Hematopoietic multipotent progenitor cell (in vitro differentiated cells): ENCODE measurements at places on chromosomes 12 and 14.

DNA sequence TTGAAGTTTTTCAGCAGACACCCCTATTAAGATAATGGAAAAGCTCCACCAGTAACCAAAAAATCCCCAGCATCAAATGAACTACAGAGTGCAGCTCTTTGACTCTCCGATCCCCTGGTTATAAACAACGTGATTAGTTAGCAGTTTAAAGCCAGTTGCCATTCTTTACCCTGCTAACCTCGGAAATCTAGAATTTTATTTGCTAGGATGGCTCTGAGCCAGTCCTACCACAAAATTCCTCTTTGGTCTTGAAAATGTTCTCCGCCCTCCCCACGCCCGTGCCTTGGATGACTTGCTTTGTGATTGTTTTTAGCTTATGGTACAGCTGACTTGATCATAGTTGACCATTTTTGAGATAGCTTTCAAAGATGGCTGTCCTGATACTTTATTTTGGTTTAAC, 1.2 kb downstream of the KLHDC2 start:
- no peak for DNase-seq

DNA sequence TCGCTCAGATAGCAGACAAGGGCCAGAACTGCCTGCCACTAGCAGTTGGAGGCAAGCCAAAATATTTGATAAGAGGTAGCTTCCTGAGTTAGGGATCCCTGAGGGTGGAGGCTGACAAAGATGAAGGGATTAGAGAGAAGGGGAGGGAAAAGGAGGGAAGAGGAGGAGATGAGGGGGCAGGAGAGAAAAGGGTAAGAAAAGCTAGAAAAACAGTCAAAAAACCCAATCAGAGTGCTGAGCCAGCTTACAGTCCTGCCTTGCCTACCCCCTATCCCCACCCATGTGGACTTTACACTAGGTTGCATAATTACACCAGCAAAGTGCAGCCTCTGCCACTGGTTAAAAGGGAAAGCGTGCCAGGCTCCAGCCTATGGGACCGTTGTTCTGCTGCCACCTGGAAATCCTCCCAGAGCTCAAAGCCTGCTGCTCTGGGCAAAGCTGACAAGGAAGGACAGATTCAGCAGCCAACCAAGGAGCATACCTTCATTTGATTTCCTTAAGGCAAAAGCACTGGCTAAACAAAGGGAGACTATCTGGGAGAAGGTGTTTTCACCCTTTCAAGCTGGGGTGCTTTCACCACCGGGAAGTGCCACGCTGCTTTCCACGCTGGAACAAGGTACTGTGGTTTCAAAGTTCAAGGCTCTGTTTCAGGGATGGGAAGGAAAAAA, 3.8 kb upstream of the NUMB start:
- DNase-seq = no peak

DNA sequence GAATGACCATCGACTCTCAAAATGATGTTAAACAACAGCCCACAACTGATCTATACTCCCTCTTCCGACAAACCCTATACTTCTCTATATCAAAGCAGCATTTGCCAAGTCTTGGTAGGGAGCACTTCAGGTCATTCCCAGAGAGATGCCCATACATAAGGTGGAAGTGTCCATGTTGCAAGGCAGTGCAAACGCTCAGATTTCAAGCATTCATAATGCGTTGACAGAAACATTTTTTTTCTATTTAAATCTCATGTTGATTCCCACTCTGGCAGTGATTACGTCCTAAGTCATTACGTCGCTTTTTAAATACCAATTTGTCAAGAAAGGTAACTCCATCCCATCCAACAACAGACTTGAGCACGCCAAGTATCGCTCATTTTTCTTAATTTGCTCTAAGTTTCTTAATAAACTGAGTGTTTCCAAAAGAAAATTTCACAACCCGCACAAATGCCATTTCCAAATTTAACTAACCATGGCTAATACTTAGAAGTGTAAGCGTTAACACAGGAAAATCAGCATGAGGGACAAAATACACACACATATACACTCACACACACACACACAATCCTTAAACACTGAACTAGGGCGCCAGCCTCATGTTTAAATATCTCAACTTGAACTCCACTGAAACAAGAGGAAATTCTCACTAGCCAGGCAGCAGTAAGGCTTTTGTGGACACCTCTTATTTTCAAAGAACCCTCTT, 1.1 kb downstream of the GXYLT1 start:
- peak; percentile 46 for DNase-seq

- no peak for DNase-seq
Observed at GRCh38 chr12:121807642-121808347, 4.0 kb downstream of the SETD1B start.

DNA sequence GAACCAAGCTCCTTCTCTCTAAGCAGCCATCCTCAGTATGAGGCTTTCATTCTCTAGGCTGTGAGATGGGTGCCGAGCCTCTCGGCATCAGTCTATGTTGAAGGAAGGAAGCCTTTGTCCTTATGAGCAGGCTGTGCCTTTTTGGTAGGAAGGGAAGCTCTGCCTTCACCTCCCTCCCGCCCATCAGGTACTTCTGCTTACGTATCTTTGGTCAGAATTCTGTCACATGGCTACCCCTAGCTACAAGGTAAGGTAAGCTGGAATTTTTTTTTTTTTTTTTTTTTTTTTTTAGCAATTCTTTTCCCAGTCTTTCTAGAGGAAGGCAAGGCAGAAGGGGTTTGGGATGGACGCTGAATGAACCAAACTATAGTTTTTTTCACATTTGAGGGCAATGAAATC, 16.9 kb downstream of the BATF start:
- no peak for DNase-seq

GRCh38 chr14:72476657-72477499, 417.0 kb downstream of the DPF3 start:
- DNase-seq = no peak

DNA sequence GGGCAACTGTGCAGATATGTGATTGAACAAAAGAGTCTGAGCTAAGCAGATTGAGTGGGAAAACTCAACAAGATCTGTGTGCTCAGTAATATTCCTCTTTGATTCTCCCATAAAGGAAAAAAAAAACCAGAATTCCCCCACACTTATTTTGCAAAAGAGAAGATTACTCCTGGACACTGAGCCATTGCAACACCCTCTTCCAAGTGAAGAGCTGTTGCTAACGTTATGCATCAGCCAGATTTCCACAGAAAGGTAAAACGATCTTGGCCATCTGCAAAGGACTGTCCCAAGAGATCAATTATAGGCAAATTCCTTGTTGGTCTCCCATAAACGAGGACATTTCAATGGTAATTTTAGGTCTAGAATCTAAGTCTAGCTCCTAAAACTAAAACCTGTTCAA, 587.7 kb downstream of the C12orf50 start:
- DNase-seq = no peak

- DNase-seq = no peak
Observed at GRCh38 chr14:52086711-52087110, 17.9 kb upstream of the NID2 start.

GRCh38 chr12:3535431-3535841, 44.4 kb downstream of the PRMT8 start:
- no peak for DNase-seq

GRCh38 chr12:50050410-50051098, 6.8 kb upstream of the ASIC1 start:
- DNase-seq = no peak

DNA sequence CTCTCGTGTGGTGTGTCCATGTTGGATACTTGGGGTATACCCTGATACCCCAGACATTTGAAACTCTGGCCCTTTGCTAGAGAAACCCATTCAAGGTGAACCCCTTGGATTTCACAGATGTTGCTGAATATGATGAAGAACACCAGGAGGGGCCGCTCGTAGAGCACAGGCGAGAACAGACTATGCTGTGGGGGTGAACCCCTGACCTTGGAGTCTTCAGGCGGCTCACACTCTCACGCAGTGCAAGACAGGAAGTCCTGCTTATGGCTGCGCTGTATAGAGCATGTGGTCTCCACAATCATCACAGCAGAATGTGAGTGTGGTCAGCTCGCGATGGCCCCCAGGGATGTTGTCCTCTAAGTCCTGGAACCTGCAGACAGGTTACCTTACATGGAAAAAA, 60.4 kb downstream of the SLC15A4 start:
- DNase-seq = no peak

DNA sequence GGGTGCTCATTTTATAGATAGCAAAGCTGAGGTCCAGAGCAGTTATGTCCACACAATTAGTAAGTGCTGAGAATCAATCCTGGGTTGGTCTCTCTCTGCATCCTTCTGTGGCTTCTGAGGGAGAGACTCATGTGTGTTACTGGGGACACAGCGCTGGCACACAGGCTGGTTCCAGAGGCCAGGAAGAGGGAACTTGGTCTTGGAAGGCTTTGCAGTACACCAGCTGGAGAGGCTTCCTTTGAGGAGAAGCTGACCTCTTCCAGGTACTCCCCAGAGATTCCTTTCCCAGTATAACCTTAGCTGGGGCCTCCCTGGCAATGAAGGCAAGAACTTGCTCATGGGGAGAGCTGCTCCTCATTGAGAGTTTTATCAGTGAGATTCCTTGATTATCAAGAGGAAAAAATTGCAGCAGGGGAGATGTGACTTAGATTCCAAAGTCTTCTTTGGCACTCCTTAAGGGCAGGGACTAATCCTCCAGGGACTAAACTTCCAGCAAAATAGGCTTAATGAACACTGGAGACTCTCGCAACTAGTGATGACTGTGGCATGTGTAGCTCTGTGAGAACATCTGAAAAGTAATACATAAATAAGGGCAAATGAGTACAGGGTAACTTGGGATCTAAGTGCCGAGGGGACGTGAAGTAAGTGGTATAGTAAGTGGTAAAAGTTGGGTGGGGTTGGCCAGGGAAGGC, 13.9 kb upstream of the KRT80 start:
- DNase-seq = no peak

GRCh38 chr14:52961060-52961639, 10.3 kb upstream of the FERMT2 start:
- no peak for DNase-seq

GRCh38 chr12:100864366-100864765, 69.8 kb downstream of the ANO4 start:
- DNase-seq = no peak

- no peak for DNase-seq
Observed at GRCh38 chr12:28167981-28168485, 22.2 kb upstream of the CCDC91 start.

DNA sequence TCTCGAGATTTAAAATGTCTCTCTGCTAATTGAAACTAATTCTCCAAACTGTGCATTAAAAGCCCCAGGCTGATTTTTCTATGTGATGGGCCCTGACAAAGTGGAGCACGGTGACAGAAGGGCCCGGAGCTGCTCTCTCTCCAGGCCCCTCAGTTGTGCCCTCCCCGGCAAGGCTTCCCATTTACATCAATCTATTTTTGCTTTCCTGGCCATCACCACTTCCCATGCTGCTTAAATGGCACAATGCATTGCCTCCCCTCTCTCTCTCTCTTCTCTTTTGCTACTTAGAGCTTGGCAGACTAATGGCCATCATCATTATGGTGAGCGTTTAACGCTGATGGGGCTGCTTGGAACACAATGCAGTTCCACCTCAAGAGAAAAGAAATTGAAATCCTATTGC, 270.7 kb upstream of the DIO3 start:
- no peak for DNase-seq

DNA sequence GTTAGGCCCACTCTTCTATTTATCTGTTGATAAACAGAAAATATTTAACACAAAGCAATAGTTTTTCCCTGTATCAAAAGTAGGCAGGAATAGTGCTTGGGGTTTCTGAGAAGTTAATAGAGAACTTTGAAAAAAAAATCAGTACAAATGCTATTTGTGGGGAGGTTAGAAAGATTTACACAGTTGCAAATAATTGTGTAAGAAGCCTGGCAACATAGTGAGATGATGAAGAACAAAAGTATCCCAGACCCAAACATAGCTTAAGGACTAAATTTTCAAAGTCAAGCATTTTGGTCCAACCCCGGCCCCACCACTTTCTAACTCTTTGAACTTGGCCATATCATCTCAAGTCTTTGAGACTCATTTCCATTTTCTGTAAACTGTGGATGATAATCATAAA, 687.5 kb upstream of the TMEM132C start:
- no peak for DNase-seq

DNA sequence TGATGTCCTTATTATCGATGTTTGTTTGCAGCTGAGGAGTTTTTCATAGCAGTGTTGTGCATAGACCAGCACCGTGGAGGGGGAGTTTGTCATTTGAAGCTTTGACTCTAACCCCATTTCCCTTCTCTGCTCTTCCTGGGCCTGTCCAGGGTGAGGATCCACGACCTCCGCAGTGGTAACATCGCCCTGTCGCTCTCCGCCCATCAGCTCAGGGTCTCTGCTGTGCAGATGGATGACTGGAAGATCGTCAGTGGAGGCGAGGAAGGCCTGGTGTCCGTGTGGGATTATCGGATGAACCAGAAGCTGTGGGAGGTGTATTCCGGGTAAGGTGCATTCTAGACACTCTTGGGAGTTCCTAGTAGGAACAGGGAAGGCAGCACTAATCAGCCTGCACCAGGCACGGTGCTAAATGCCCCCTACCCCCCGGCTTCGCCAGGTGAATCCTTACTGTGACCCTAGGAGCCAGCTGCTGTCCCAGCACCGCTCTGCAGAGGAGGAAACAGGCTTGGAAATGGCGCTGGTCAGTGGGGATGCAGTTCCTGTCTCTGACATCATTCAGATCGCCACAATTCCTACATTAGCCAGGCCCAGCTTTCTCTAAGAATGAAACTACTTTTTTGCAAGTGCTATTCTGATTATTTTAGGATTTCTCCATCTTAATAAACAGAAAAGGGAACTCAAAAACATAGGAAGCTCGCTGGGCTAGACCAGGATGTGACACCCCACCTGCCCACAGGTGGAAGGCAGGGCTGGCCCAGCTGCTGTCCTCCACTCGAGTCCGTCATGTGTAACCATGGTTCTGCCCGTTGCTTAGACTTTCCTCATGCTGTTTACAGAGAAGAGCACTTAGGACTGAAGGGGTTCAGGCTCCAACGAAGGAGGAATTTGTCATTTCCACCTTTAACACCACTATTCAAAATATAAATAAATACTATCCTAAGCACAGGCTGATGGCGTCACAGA, 74.9 kb downstream of the TESC start:
- DNase-seq = no peak

GRCh38 chr12:1122786-1123185, 131.8 kb downstream of the ERC1 start:
- peak; percentile 18 for DNase-seq

GRCh38 chr12:46227616-46228015, 41.2 kb downstream of the SLC38A1 start:
- DNase-seq = no peak

- no peak for DNase-seq
Observed at GRCh38 chr12:3357950-3358525, 133.0 kb upstream of the PRMT8 start.

GRCh38 chr12:47920913-47921312, 16.1 kb upstream of the VDR start:
- no peak for DNase-seq
